ENCODE measurements at places on chromosomes 4 and X.

- no peak for DNase-seq
These were observed 19.4 kb downstream of the TRMT44 start for GRCh38 chr4:8459867-8460445.

DNA sequence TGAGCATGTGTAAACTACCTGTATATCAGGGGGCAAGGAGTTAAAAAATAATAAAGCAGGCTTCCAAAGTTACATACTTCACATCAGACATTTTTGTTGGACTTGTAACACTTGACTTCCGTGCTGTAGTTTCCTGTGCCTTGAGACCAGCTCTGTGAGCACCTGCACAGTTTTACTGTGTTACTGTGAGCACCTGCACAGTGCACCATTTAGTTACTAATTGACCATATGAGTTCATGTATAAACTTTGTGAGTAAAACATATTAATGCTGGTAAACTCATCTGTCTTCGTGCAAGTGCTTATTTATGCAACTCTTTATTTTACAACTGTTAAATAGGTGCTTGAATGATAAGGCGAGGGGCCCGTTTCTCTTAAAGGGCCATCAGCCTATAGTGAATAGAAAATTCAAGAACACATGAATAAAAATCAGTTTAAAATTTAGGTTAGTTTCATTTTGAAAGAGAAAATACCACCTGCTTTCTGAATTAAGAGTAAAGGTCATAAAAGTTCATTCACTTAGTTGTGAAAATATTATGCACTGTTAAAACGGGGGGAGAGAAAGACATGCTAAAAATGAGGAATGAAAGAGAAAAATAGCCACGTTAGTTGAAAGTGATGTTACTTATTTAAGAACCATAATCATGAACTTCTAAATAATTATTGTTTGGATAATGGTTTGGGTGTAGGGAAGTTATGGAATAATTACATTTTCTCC, 42.4 kb downstream of the USP9X start:
- no peak for DNase-seq

DNA sequence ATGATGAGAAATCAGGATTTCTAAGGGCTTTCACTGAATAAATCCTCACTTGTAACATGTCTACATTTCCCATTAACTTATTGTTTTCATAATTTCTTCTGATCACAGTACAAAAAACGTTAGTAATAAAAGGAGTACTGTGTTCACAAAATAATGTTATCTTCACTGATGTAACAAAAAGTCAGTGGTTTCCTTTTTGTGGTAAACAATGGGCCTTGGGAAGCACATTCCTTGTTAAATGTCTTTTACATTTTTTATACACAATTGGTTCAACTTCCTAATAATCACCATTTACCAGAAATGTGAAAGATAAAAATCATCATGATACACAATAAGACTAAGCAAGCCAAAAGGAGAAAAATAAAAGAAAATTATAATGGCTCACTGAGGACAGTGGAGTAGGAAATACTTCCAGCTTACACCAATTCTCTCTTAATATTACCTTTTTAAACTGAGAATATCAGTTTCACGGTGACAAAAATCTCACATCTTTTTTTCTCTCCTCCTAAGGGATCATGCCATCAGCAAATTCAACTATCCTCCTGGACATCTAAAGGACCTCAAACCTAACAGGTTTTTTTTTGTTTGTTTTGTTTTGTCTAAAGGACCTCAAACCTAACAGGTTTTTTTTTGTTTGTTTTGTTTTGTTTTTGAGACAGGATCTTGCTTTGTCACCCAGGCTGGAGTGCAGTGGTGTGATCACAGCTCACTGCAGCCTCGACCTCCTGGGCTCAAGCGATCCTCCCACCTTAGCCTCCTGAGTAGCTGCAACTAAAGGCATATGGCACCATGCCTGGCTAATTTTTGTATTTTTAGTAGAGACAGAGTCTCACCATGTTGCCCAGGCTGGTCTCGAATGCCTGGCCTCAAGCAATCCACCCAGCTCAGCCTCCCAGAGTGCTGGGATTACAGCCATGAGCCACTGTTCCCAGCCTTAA, 57.3 kb downstream of the FRYL start:
- no peak for DNase-seq

- DNase-seq, result no peak
These were observed 363.3 kb downstream of the NAF1 start for GRCh38 chr4:162803378-162803777.

DNA sequence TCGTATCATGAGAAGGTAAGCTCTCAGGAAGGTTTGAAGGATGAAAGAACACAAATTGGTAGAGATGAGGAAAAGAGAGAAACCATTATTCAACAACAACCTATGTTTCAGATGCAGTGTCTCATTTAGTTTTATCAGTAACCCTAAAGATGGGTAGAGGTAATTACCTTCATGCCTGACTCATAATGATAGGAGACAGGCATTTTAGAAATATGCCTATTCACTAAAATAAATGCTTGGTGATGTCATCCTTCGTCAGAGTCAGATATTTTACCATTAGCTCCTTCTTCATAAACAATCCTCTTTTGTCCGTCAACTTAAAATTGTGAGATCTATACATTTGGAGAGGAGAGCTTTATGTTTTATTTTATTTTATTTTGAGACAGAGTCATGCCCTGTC, 21.5 kb upstream of the RNF150 start:
- no peak for DNase-seq

- DNase-seq, result no peak
These were observed 98.5 kb upstream of the ETNPPL start for GRCh38 chr4:108861334-108861733.

GRCh38 chr4:5463361-5463760, 245.0 kb downstream of the EVC2 start:
- DNase-seq, result no peak

- no peak for DNase-seq
These were observed 3.8 kb upstream of the RPS6KA3 start for GRCh38 chrX:20270562-20270890.

DNA sequence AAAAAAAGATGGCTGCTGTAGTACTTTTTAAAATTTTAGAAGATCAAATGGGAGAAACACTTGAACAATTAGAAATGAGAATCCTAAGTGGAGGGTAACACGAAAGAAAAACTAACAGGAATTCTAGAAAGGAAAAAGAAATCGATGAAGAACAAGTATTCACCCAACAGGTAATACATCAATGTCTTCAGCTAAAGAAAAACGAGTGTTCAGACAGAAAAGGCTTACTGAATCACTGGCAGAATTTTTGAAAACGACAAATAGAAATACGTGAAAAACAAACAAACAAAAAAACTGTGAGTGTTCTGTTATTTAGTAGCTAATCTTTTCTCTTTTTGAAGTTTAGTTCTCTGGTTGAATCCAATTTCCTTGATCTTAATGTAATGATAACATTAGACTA, 1.8 kb downstream of the MAD2L1 start:
- DNase-seq, result no peak

DNA sequence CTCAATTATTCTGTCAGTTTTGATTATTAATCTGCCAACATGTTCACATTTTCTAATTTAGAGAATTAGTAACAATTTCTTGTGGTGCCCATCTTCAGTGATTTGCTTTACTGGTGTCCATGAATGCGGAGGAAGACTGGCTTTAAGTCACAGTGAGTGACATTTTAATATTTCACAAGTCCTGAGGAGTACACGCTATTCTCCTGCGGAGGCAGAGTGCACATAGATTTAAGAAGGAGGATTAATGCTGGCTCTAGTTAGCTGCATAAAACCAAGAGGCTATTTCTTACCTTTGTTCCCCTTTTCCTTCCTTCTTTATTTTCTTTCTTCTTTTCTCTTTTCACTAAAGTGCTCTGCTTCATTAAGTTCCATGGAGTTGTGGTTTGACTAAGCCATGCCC, 495.2 kb upstream of the IGFBP7 start:
- DNase-seq, result no peak

GRCh38 chr4:162912482-162912881, 254.2 kb downstream of the NAF1 start:
- no peak for DNase-seq

DNA sequence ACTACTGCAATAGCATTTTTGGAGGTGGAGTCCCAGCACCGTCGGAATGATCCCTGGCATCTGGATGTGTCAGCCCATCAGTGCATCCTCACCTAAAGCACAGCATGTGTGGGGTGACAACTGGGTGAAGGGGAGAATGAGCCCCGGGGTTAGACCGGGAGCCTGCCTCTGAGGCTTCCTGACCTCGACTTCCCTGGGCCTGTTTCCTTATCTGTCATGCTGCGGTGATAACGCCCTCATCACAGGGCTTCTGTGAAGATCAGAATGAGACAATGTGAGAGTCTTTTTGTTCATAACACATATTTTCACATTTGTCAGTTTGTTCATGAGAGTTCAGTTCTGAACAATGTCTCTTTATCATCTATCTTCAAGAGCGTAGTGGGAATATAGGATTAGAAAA, 31.1 kb upstream of the PDLIM3 start:
- no peak for DNase-seq

GRCh38 chr4:7750972-7751371, 188.7 kb downstream of the AFAP1 start:
- DNase-seq, result no peak

DNA sequence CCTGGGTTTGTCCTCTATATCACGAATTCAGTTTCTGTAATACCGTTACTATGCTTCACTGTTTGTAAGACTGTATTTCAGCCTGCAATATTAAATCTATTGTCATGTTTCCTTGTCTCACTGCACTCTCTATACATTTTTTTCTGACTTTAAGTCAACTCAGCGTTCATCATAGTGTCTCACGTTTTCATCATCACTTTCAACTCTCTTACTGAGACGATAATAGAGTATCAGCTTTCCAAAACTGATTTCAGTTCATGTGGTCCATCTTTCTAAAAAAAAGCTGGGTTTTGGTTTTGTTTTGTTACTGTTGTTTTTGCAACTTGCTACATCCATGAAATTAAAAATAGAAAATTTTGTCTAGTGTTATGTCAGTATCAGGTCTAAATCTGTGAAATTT, 147.7 kb downstream of the TMEM47 start:
- DNase-seq, result no peak

All from activated T-cell treated with anti-CD3 and anti-CD28 coated beads, Interleukin-2, amount 50 U/mL, for 24 hours (primary cell).